Stimulated activated naive CD4-positive, alpha-beta T cell treated with Interleukin-2 at 50 U/mL for 16 hours (primary cell): ENCODE measurements at places on chromosomes 2 and 18.

GRCh38 chr18:37561986-37562385 is 3.6 kb downstream of the CELF4 start:
- no peak for DNase-seq

DNA sequence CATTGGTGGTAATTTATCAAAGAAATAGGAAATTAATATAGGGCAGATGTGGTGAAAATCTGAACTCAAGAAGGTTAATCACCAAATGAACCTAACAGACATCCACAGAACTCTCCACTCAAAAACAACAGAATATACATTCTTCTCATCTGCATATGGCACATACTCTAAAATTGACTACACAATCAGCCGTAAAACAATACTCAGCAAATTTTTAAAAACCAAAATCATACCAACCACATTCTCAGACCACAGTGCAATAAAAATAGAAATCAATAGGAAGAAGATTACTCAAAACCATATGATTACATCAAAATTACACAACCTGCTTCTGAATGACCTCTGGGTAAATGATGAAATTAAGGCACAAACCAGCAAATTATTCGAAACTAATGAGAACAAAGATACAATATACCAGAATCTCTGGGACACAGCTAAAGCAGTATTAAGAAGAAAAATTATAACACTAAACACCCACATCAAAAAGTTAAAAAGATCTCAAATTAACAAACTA is 31.0 kb downstream of the RBM43 start:
- no peak for DNase-seq

- no peak for DNase-seq
Measured at GRCh38 chr2:162063281-162063680, 10.7 kb downstream of the DPP4 start.

- DNase-seq, result no peak
Measured at GRCh38 chr2:242085941-242086621, 216.6 kb downstream of the RTP5 start.

- DNase-seq, result no peak
Measured at GRCh38 chr2:100270381-100271146, 51.7 kb downstream of the LONRF2 start.

DNA sequence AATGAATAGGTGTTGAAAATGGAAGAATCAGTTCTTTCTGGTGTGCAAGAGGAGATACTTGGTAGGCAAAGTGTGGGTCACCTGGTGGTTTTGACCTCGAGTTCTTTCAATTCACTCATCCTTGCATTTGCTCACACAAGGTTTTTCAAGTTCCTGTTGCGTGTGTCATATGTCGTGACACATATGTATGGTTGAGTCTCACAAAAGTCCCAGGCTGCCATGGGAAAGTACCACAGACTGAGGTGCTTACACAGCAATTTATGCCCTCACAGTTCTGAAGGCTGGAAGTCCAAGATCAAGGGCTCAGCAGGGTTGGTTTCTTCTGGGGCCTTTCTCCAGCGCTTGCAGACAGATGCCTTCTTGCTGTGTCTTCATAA is 64.4 kb downstream of the NCK2 start:
- peak; percentile 39 for DNase-seq

- DNase-seq, result no peak
Measured at GRCh38 chr2:205836477-205837221, 154.3 kb downstream of the NRP2 start.

DNA sequence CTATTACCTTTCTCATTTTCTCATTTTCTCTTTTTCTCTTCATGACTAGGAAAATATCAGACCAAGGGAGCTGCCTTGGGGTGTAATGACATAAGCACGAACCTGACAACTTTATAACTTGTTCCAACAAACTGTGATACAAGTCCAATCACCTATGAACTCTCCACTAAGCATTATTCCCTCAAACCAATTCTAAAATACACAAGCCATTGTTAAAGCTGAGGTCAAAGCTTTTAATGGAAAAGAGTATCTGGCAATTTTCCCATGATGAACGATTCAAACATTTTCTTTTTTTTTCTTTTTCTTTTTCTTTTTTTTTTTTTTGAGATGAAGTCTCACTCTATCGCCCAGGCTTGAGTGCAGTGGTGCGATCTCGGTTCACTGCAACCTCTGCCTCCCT is 48.4 kb upstream of the NARS1 start:
- no peak for DNase-seq

DNA sequence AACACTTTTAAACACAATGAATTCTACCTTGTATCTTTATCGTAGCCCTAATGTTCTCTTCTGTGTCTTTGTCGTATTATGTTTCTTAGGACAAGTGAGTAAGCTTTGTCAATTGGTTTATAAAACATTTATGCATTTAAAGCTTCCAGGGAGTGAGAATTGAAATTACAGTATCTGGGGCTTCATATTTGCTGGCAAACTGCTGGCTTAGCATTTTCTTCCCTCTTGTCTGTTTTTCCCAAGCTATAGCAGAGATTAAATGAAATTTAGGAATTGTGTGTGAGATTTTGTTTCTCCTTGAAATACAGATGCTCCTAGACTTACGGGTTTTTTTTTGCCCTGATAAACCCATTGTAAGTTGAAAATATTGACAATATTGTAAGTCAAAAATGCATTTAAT is 73.3 kb downstream of the FMNL2 start:
- DNase-seq, result no peak

GRCh38 chr18:78789850-78790249 is 189.8 kb upstream of the SALL3 start:
- DNase-seq, result no peak

- no peak for DNase-seq
Measured at GRCh38 chr2:189854187-189854586, 69.9 kb downstream of the PMS1 start.

DNA sequence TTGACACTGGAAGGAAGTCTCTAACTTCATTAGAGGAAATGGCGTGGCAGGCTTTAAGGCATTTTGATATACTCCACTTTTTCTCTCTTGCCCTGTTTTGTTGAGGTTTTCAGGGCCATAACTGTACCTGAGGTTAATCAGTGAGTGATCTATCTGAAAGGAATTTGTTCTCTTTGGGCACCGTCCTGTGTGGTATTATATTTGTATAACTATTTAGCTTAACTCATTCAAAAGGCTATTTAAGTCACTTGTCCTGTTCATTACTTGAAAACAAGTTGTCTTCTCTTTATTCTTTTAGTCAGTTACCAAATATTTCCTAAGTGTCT is 180.4 kb downstream of the NEDD4L start:
- no peak for DNase-seq

- DNase-seq, result no peak
Measured at GRCh38 chr2:216589791-216590190, 43.4 kb upstream of the IGFBP2 start.

DNA sequence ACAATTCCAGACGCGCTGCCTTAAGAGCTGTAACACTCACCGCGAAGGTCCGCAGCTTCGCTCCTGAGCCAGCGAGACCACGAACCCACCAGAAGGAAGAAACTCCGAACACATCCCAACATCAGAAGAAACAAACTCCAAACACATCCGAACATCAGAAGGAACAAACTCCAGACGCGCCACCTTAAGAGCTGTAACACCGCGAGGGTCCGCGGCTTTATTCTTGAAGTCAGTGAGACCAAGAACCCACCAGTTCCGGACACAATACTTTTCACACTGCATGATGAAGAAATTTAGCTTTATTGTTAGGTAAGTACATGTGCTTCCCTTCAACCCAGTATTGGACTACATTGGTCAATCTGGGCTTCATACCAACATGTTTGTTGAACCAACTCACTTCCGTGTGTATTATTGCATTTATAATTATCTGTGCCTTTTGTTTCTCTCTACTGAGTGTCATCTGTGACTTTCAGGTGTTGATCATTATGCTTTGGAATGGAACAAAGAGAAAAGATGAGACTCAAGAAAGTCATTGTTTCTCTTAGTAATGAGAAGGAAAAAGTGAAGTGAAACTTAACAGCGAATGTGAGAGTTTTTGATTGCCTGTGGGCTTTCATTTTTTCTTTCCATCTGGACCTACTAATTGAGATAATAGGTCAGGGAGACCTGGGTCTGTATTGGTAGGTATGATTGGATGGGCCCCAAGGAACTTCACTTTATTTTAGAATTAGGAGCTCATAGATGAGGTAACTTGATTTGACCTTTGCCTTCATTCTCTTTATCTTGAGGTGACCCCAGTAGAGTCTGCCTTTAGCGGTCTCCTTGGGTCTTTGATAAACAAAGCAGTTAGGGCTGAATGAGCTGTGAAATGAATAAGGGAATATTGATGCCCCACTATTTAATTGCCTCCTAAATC is 76.1 kb upstream of the CAVIN2 start:
- DNase-seq, result no peak
